Vein endothelial cell (primary cell): ENCODE measurements at places on chromosomes 7 and 10. TPM values are rescaled to one million over a fixed set of nuclear protein-coding genes. Genes with fewer than 3 reads are reported as not detected.

TMEM176A gene
- not detected in 2 replicates for total RNA-seq

LYZL1 gene
- not detected in 2 replicates for total RNA-seq

ACBD7 gene
- total RNA-seq = 0.65 and 1.9 TPM in 2 replicates

CYP3A4 gene
- not detected in 2 replicates for total RNA-seq

CLDN12 gene
- total RNA-seq = 10.2 and 14.0 TPM in 2 replicates

CCL26 gene
- not detected in 2 replicates for total RNA-seq

GIMAP4 gene
- total RNA-seq = 134 and 166 TPM in 2 replicates

ANKRD7 gene
- total RNA-seq = 0.33 and 0.57 TPM in 2 replicates

RPEL1 gene
- 0.33 TPM in 1 of 2 replicates, not detected in the other for total RNA-seq

PPP1R17 gene
- total RNA-seq = not detected in 2 replicates

IL2RA gene
- not detected in 2 replicates for total RNA-seq

PNLIPRP2 gene
- not detected in 2 replicates for total RNA-seq

TNKS2 gene
- total RNA-seq = 43.1 and 60.7 TPM in 2 replicates

RGS10 gene
- total RNA-seq = 12.4 and 17.5 TPM in 2 replicates

SPDYE16 gene
- total RNA-seq = under 0.01 TPM in 1 of 2 replicates, not detected in the other
